Activated CD4-positive, alpha-beta T cell treated with anti-CD3 and anti-CD28 coated beads, Interleukin-2, amount 50 U/mL, for 4 hours (primary cell): ENCODE measurements at places on chromosomes 1 and 21.

DNA sequence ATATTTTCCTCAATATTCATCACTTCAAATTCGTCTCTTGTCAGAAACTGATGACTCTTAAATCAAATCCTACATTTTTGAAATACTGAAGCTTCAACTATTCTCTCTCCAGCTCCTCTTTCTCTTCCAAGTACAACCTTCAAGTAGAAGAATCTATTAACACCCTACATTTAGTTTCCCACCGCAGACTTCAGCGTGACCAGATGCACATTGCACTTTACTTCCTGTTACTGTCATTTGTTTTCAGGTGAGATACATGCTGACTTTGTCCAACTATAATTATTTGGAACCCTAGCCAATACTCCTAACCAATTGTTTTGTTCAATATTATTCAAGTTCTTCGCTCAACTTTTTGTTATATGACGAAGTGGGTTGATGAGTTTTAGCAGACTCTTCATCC, 116.0 kb downstream of the MRPL39 start:
- no peak for DNase-seq

GRCh38 chr1:210230149-210230695, 2.4 kb upstream of the SERTAD4 start:
- DNase-seq = no peak

DNA sequence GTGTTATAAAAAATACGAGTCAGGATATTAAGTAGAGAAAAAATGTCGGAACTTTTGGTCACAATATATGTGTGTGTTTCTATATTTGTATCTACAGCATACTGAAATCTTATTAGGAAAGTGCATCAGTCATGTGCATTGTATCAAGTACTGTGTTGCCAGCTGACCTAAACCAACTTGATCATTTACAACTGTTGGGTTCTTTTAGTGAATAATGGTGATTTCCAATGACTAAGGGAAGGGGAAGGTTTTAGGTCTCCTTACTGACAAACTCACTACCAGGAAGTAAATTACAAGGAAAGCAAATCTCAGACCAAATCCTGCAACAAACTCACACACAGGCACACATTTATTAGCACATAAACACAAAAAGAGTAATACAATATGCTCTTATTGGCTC, 142.7 kb downstream of the TSEN15 start:
- no peak for DNase-seq

DNA sequence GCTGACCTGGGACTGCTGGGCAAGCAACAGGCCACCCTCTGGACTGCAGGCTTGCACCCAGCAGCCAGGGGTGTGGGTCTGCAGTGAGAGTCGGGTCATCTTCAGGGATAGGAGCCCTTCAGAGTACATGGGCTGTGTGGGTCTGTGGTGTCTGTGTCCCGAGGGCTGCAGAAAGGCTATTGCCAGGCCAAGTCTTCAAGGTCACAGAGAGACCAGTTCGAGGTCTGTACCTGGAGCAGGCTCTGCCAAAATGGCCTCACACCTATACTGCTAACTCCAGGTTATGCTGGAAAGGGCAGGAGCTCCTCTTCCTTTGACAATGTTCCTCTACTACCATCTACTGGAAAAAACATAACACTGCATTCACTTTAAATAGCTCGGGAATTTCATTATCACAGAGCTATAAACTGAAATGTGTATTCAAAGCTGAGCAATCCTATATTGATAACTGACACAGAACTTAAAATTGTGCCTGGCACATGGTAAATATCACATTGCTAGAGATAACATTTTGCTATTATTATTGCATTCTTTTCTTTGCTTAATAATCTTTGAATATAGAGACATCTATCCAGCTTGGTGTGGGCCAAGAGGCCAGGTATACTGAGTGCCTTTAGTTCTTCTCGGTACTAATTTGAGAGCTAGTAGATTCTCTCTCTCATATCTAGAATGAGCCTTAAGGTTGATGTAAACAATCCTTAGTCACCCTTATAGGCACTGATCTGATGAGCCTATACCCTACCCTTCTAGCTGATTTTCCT, 6.9 kb upstream of the DNAH14 start:
- DNase-seq = no peak

GRCh38 chr21:29335720-29336119, 37.0 kb downstream of the BACH1 start:
- DNase-seq = no peak

DNA sequence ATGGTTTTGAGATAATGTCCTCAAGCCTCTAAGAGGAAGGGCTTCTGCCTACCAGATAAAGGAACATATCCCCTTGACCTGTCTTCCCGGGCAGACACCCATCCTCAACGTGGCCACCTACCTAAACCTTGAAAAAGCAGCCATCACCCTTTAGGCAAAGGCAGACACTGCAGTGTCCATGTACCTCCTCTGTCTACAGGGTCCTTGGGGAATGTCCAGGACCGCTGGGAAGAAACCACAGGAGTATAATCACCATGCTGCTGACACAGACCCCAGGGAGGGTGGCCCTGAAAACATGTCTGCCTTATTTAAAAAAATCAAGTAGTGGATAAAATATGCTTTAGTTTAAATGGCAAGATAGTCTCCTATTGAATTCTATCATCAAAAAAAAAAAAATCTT, 16.6 kb downstream of the BCAR3 start:
- no peak for DNase-seq

GRCh38 chr21:32257962-32258785, 20.7 kb downstream of the MIS18A start:
- DNase-seq = no peak

GRCh38 chr21:19123053-19123452, 719.5 kb upstream of the TMPRSS15 start:
- no peak for DNase-seq

DNA sequence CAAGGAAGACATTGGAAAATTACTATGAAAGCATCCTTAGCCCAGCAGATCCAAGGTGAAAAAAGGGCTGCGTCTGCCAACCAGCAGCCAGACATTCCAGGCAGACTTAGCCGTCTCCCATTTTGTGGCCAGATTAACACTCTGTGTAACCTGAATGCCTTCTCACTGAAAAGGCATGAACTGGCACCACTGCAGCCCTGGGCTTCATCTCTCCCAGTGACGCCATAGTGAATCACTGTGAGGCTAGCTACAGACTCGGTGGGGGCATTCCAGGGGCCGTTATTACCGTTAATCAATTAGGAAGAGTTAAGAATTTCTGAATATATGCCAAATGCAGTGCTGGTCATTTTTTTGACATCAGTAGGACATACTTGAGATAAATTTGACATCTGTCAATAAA, 627.4 kb downstream of the LMO4 start:
- no peak for DNase-seq

GRCh38 chr1:27555700-27556424, 48.1 kb downstream of the AHDC1 start:
- no peak for DNase-seq

GRCh38 chr1:101108111-101108500, 82.5 kb upstream of the DPH5 start:
- DNase-seq = peak; percentile 13

GRCh38 chr1:43441166-43441893, 12.4 kb downstream of the HYI start:
- no peak for DNase-seq

DNA sequence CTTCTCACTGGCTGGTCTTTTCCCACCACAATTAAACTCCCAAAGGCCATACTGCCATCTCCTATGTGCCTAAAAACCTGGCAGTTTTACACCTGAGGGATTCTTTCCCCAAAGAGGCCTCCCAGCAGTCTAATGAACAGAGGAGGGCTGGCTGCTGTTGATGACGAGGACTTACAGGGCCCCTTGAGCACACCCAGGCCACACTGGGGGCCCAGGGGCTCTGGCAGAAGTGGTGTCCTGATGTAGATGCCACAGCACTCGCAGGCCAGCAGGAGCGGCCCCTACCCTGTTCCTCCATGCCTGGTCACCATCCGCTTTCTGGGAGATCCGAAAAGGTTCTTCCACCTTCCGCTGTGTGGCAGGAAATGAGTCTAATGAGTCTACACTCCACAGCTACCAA, 24.2 kb downstream of the POFUT2 start:
- DNase-seq = no peak

- DNase-seq = no peak
Measured at GRCh38 chr1:51305371-51305823, 25.0 kb downstream of the TTC39A start.

DNA sequence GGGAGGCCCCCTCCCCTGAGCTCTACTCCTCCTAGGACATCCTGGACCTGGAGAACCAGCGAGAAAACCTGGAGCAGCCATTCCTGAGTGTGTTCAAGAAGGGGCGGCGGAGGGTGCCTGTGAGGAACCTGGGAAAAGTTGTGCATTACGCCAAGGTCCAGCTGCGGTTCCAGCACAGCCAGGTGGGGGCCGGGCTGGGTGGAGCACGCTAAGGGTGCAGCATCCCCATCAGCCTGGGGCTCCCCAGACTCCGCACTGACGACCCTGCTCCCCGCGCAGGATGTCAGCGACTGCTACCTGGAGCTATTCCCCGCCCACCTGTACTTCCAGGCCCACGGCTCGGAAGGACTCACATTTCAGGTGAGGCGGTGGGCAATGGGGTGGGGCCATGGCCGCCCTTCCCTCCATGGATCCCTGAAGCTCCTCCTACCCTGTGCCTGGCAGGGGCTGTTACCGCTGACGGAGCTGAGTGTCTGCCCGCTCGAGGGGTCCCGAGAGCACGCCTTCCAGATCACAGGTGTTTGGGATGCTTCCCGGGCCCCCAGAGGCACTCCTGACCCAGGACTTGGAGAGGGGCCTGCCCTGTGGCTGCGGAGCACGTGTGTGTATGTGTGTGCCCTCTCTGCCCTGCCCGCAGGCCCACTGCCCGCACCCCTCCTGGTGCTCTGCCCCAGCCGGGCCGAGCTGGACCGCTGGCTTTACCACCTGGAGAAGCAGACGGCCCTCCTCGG, 4.1 kb downstream of the PLEKHN1 start:
- no peak for DNase-seq

GRCh38 chr1:75430526-75430925, 180.4 kb downstream of the SLC44A5 start:
- no peak for DNase-seq

GRCh38 chr1:234244482-234244881, 128.8 kb upstream of the COA6 start:
- no peak for DNase-seq

DNA sequence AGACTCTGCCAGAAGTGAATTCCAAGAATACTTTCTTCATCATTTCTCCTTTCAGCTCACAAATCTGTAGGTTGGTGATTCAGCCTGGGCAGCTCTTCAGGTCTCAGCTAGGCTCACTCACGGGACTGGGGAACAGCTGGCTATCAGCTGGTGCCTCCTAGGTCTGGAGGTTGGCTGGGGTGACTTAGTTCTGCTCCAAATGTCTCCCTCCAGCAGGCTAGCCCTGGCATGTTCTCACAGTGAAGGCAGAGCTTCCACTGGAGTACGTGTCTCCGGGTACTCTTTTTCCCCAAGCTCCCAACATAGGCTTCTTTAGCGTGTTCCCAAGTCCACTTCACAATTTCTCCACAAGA, 12.5 kb upstream of the VAMP4 start:
- no peak for DNase-seq

- DNase-seq = no peak
Measured at GRCh38 chr1:5810553-5811270, 181.5 kb downstream of the NPHP4 start.

DNA sequence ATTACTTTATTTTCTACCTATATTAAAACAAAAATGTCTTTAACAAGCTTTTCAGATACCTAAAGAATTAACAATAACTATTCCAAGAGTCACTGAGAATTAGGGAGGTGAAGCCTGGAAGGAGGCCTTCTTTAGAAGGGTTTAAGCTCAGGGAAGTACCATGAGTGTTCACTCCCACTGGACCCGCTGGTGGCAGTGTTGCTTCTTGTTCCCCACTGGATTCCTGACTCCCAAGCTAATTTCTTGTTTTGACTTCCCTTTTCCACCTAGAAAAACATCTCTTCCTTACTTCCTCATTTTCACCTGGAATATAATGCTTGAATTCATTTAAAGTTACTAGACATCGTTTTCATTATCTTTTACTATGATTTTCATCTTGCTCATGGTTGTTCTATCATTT, 264.2 kb downstream of the HMCN1 start:
- DNase-seq = no peak

DNA sequence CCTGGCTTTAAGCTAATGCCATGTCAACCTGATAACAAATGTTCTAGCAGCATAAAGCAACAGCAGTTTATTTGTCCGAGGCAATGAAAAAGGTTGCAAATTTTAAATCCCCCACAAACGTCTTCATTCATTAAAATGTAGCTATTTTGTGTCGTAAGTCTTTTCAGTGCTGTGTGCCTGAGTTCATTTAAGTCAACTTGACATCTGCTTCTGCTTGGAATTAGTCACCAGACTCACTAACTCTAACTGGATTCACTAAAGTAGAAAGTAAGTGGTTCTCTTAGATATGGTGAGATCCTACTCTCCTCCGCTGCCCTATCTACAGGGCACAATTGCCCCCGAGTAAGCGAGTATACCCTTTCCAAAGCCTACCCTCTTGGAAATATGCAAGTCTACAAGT, 118.4 kb upstream of the CHRM3 start:
- no peak for DNase-seq

DNA sequence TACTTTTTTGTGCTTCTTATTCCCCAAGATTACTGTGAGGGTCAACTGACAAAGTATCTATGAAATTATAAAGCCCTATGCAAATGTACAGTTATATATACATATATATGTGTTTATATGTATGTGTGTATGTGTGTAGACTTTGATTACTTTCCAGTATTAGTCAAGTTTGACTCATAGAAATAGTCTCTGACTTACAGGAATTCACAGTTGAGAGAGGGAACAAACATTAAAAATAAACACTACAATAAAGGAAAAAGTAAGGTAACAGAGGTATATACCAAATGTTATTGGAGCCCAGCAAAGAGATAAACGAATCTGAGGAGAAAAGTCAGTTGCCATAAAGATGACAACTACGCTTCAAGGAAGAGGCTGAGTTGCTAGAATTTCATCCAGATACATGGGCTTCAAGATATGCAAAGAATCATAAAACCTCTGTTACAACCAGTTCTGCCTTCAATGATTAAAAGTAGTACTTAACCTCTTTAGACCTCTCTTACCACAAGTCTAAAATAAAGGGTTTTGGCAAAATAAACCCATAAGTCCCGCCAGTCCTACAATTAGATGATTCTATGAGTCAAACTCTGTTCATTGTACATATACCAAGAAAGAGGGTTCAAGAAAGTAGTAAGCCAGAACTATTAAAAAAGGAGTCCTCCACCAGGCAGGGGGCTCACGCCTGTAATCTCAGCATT, 7.2 kb downstream of the IFT25 start:
- no peak for DNase-seq

GRCh38 chr1:40449684-40450494, at the start of gene ZFP69B:
Gene ZFP69B (plus strand): TSS chr1:40450476. CDS start chr1:40450962, 486 bp downstream.
- peak; percentile 83 for DNase-seq

GRCh38 chr1:211332830-211333229, 6.2 kb downstream of the TRAF5 start:
- DNase-seq = no peak

DNA sequence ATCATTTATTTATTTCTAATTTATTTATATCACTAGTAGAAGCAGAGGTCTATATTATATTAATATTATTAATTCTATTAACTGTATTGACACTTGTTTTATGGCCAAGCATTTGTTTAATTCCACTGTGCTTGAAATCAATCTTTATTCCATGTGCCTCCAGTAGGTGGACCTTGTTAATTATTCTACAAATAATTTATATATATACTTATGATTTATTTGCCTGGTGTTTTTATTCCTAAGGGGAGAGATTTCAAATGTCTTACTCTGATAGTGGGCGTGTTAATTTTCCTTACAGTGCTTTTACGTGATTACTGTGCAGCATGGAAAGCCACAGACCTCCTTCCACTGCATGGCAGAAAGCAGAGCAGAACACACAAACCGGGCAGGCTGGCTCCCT, 17.5 kb upstream of the OR6N2 start:
- DNase-seq = no peak
